Osteocyte (in vitro differentiated cells): ENCODE measurements at places on chromosomes 4 and X. TPM values are rescaled to one million over a fixed set of nuclear protein-coding genes. Genes with fewer than 3 reads are reported as not detected.

DNA sequence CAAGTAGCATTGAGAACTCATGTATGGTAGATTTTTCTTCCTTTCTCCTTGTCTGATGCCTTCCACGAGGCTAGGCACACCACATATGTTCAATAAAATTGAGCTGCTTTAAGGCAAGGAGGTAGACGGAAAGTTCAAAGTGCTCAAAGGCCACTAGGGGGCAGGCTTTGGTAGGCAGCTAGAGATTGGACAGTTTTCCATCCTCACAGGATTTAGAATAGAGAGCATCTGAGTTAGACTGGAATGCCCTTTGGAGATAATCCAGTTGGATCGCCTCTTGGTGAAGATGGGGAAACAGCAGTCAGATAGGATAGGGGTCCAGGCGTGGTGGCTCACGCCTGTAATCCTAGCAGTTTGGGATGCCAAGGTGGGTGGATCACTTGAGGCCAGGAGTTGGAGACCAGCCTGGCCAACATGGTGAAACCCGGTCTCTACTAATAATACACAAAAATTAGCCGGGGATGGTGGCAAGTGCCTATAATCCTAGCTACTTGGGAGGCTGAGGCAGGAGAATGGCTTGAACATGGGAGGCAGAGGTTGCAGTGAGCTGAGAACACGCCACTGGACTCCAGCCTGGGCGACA is 30.4 kb downstream of the ELF4 start:
- H3K27me3 ChIP-seq = no peaks in the 10 kb centered on the region
- H3K36me3 ChIP-seq = no peaks in the 10 kb centered on the region
- DNase-seq = no peak
- no peak overlapping the region for H3K4me3 ChIP-seq
- H3K4me1 ChIP-seq = peaks cover 30% of the 10 kb centered on the region

The GSTCD gene
- 8.1 and 8.5 TPM in 2 replicates for total RNA-seq

DNA sequence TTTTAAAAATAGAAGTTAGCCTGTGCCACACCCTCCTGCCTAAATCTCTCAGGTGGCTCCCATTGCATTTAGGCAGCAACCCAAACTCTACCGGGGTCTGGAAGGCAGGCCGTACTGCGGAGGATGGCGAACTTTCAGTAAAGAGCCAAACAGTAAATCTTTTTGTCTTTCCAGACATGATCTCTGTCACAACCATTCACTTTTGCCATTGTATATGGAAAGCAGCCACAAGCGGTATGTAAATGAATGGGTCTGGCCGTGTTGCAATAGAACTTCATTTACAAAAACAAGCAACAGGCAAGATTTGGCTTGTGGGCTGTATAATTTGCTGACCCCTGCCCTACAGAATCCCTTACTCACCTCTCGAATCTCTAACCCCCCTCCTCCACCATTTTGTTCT is 3.3 kb downstream of the RADX start:
- peaks cover 7% of the 10 kb centered on the region for H3K4me1 ChIP-seq
- H3K4me3 ChIP-seq = no peak overlapping the region
- no peaks in the 10 kb centered on the region for H3K36me3 ChIP-seq
- no peak overlapping the region for H3K27ac ChIP-seq

The SH3TC1 gene
- 0.70 and 1.6 TPM in 2 replicates for total RNA-seq

- DNase-seq = no peak
- peaks cover 2% of the 10 kb centered on the region for H3K27me3 ChIP-seq
- no peak overlapping the region for H3K4me3 ChIP-seq
- no peaks in the 10 kb centered on the region for H3K36me3 ChIP-seq
These were observed 75.6 kb downstream of the REPS2 start for GRCh38 chrX:17021851-17022604.

- no peak overlapping the region for H3K4me3 ChIP-seq
- H3K27ac ChIP-seq = no peak overlapping the region
- H3K4me1 ChIP-seq = peaks cover 8% of the 10 kb centered on the region
- no peak for DNase-seq
These were observed 10.8 kb downstream of the HNRNPDL start for GRCh38 chr4:82419451-82419850.

DNA sequence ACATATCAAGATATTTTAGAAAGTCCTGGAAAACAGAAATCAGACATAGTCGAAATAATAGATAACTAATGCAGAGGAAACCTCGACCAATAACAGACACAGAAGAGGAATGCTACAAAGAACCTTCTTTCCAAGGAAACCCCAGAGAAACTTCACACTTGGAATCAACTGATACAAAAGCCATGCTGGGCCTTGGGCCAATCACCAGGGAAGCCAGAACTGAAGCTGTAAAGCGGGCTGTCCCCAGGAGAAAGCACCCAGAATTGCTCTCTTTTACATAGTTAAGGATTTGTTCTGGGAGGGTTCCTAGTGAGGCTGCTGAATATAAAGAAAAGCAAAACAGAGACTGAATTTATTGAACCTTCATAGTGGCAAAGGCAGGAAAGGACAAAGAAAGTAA is 100.5 kb downstream of the PRDM5 start:
- H3K4me1 ChIP-seq = peaks cover 1% of the 10 kb centered on the region
- DNase-seq = no peak
- no peaks in the 10 kb centered on the region for H3K27me3 ChIP-seq
- no peak overlapping the region for H3K4me3 ChIP-seq
- H3K27ac ChIP-seq = no peak overlapping the region

The SMIM14 gene
- total RNA-seq = 67.1 and 73.5 TPM in 2 replicates

The RNF175 gene
- total RNA-seq = 0.32 TPM in 1 of 2 replicates, not detected in the other

DNA sequence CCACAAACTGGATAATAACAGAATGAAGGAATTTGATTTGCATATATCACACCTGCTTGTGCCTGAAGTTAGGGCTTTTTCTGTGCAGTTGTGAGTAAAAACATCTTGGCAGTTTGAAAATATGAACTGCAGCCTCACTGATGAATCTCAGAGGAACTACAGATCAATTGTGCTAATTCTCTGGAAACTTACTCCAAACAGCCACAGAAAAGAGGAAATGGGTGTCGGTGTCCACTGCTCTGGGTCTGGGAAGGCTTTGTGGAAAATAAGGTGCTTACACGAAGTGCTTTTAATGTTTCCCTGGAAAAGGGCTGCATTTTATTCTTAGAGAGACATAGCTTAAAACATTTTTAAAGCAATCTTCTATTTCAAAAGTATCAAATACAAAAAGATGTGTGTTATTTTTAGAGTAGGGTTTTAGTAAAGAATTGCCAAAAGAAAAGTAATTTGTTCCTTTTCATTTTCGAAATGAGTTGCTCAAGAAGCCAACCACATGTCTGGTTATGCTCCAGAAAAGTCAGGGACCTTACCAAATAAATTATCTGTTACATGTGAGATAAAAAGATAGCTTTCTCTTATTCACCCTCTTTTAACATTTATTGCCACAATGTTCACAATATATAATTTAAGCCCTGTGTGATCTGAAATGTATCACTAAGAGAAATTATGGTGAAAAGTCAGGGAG is 240.1 kb downstream of the FRAS1 start:
- no peaks in the 10 kb centered on the region for H3K36me3 ChIP-seq
- peaks cover 18% of the 10 kb centered on the region for H3K4me1 ChIP-seq
- no peak overlapping the region for H3K27ac ChIP-seq
- no peaks in the 10 kb centered on the region for H3K27me3 ChIP-seq

DNA sequence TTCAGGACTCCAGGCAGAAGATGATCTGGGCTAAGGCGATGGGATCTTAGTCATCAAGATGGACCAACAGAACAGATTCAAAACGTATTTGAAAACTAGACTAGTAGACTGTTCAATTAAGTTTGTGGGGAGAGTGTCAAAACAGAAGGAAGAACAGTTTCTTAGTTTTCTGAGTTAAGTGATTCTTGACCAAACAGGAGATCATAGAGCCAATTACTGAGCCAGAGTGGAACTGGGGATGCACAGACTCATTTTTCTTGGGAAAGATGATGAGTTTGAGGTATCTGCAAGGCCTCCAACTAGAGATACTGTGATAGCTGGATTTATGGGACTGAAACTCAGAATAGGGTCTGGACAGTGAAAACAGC is 119.5 kb downstream of the REELD1 start:
- H3K36me3 ChIP-seq = no peaks in the 10 kb centered on the region
- H3K4me1 ChIP-seq = peaks cover 38% of the 10 kb centered on the region
- no peaks in the 10 kb centered on the region for H3K27me3 ChIP-seq
- H3K27ac ChIP-seq = no peak overlapping the region
- H3K4me3 ChIP-seq = no peak overlapping the region

DNA sequence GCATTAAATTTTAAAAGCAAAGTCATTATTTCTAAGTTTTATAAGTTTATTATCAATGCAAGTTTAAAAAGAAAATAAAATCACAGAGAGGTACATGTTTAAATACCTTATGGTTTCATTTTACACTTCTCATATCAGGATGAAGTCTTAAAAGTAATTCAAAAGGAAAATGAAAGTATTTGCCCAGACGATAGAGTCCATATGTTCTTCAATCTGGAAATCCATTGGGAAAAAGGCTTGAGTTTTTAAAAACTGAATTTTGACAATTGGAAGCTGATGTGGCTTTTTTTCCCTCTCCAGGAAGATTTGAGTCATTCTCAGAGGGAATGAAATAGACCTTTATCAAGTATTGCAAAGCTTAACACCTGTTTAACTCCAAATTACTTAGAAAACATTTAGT is 37.1 kb downstream of the MAB21L2 start:
- no peak for DNase-seq
- H3K27me3 ChIP-seq = no peaks in the 10 kb centered on the region
- peaks cover 7% of the 10 kb centered on the region for H3K36me3 ChIP-seq
- peak overlapping the region; percentile 83 for H3K27ac ChIP-seq
- H3K4me1 ChIP-seq = peaks cover 14% of the 10 kb centered on the region

The SPANXN5 gene
- not detected in 2 replicates for total RNA-seq

The RS1 gene
- not detected in 2 replicates for total RNA-seq

The ENPEP gene
- total RNA-seq = 0.47 and 0.94 TPM in 2 replicates

DNA sequence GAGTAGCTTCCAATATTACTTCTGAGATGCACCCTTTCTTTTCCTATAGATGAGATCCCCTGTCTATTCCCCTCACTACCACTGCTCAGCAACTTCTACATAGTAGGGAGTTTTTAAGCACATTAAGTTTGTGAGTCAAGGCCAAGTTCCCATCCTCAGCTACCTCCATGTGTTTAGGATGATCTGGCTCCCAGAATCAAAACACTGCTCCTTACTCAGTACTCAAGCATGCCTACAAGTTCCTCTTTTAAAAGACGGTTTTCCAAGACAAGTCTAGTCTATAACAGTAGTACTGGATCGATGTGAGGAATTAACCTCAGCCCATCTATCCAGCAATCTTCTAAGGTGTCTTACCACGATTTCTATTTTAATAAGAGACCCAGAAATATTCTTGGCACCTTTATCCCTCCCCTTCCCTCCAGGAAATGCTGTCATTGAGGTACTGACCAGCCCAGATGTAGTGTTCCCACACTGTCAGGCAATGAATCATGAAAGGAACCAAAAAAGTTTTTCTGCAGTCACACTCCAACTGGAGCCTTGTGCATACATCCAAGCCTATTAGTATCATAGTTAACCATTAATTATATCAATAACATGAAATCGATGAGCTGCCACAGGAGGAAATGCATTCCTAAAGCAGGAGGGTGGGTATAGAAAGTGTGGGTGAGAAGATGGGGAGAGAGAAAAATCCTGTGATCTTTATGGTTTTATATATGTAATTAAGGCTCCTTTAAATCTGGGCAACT is 29.6 kb downstream of the AREG start:
- H3K4me3 ChIP-seq = no peak overlapping the region
- no peak for DNase-seq
- no peak overlapping the region for H3K27ac ChIP-seq
- H3K27me3 ChIP-seq = peaks cover 9% of the 10 kb centered on the region

The GPM6B gene
- 10.7 and 12.0 TPM in 2 replicates for total RNA-seq

- H3K27ac ChIP-seq = no peak overlapping the region
- no peaks in the 10 kb centered on the region for H3K36me3 ChIP-seq
- no peak for DNase-seq
These were observed 49.4 kb upstream of the CAMK2D start for GRCh38 chr4:113810906-113811305.

GRCh38 chr4:185257086-185257485 is 47.7 kb downstream of the SNX25 start:
- H3K27me3 ChIP-seq = no peaks in the 10 kb centered on the region
- H3K36me3 ChIP-seq = peaks cover 16% of the 10 kb centered on the region
- H3K4me1 ChIP-seq = peaks cover 47% of the 10 kb centered on the region
- H3K27ac ChIP-seq = peak overlapping the region; percentile 38
- no peak overlapping the region for H3K4me3 ChIP-seq

DNA sequence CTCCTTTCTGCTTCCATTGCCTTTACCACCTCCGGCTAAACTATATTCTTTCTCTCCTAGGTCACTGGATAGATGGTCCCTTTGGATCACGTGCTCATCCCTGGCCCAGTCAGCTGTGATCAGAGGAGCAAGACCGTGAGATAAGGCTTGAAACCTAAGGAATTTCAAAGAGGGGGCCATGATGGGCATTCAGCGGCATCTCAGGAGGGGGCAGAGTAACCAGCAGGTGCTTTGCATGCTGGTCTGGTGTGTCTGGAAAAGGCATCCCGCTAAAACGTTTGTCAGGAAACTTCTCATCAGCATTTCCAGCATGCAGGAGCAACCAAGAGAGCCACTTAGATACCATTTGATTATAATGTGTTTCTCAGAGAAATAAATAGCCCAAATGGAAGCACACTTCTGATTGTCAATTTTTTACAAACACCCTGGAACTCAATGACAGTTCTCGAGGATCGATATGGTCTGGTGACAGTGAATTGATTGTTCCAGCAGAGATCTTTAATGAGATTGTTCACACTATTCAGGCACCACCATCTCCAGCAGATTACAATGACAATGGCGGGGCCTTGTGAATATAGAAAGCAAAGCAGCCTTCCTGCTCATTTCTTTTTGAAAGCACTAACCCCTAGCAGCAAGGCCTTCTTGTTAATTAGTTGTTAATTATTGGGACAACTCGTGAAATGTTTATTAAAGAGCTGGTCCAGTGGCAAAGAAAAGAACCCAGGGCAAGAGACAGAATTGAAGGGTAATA is 327.1 kb downstream of the PTTG2 start:
- H3K4me3 ChIP-seq = no peak overlapping the region
- H3K27ac ChIP-seq = no peak overlapping the region
- peaks cover 2% of the 10 kb centered on the region for H3K4me1 ChIP-seq
- H3K27me3 ChIP-seq = peaks cover 4% of the 10 kb centered on the region

The RRH gene
- 0.24 TPM in 1 of 2 replicates, not detected in the other for total RNA-seq

The ARMCX4 gene
- total RNA-seq = 16.8 and 17.5 TPM in 2 replicates

GRCh38 chr4:40744218-40744617 is 5.5 kb upstream of the NSUN7 start:
- peaks cover 6% of the 10 kb centered on the region for H3K27me3 ChIP-seq
- no peaks in the 10 kb centered on the region for H3K36me3 ChIP-seq
- no peak for DNase-seq
- H3K4me1 ChIP-seq = peaks cover 3% of the 10 kb centered on the region

The HPGD gene
- not detected in 2 replicates for total RNA-seq
